Gastrocnemius medialis (tissue), 4 donors: ENCODE measurements at places on chromosomes 7 and 10. TPM values are rescaled to one million over a fixed set of nuclear protein-coding genes. Genes with fewer than 3 reads are reported as not detected.

GARS1 gene
- 59.7 TPM for total RNA-seq

VPS37D gene
- 0.64 TPM for total RNA-seq

MYL7 gene
- not detected for total RNA-seq

PIK3AP1 gene
- total RNA-seq, result 3.2 TPM

ADAM22 gene
- total RNA-seq, result 0.16 TPM

GRCh38 chr7:28778786-28779185 is 179.3 kb downstream of the TRIL start:
- no peaks in the 10 kb centered on the region for H3K27me3 ChIP-seq
- H3K4me1 ChIP-seq, result no peaks in the 10 kb centered on the region
- H3K4me3 ChIP-seq, result no peak overlapping the region
- no peak for DNase-seq

GRCh38 chr10:20473023-20473760 is 423.9 kb downstream of the NEBL start:
- no peak for DNase-seq
- H3K27me3 ChIP-seq, result no peaks in the 10 kb centered on the region
- H3K4me3 ChIP-seq, result no peak overlapping the region
- H3K4me1 ChIP-seq, result no peaks in the 10 kb centered on the region

GRCh38 chr10:30455816-30456215 is 21.8 kb downstream of the MAP3K8 start:
- no peak for DNase-seq
- H3K4me1 ChIP-seq, result peaks cover 30% of the 10 kb centered on the region
- H3K27ac ChIP-seq, result peak overlapping the region; percentile 43
- peaks cover 60% of the 10 kb centered on the region for H3K36me3 ChIP-seq
- no peak overlapping the region for H3K4me3 ChIP-seq
- H3K27me3 ChIP-seq, result no peaks in the 10 kb centered on the region

GRCh38 chr10:53489335-53490182 is 717.0 kb upstream of the MBL2 start:
- no peak overlapping the region for H3K4me3 ChIP-seq
- no peak overlapping the region for H3K27ac ChIP-seq
- H3K27me3 ChIP-seq, result no peaks in the 10 kb centered on the region
- H3K36me3 ChIP-seq, result no peaks in the 10 kb centered on the region

GRCh38 chr7:99596408-99596955 is 1.6 kb upstream of the TMEM225B start:
- no peaks in the 10 kb centered on the region for H3K4me1 ChIP-seq
- H3K36me3 ChIP-seq, result no peaks in the 10 kb centered on the region
- DNase-seq, result no peak

DNA sequence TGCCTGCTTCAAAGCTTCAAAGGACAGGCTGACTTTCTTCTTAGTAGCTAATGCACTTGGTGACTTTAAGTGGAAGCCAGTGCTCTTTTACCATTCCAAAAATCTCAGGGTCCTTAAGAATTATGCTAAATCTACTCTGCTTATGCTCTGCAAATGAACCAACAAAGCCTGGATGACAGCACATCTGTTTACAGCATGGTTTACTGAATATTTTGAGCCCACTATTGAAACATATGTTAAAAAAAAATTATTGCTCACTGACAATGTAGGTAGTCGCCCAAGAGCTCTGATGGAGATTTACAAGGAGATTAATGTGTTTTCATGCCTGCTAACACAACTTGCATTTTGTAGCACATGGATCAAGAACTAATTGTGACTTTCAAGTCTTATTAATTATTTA is 258.2 kb upstream of the HGF start:
- H3K36me3 ChIP-seq, result no peaks in the 10 kb centered on the region
- H3K4me1 ChIP-seq, result no peaks in the 10 kb centered on the region
- H3K27ac ChIP-seq, result no peak overlapping the region
- no peak for DNase-seq
- H3K4me3 ChIP-seq, result no peak overlapping the region

GRCh38 chr7:68733219-68734153 is 864.8 kb upstream of the AUTS2 start:
- no peaks in the 10 kb centered on the region for H3K36me3 ChIP-seq
- H3K27ac ChIP-seq, result no peak overlapping the region
- H3K4me1 ChIP-seq, result peaks cover 8% of the 10 kb centered on the region
- DNase-seq, result no peak
- H3K27me3 ChIP-seq, result no peaks in the 10 kb centered on the region

- peaks cover 48% of the 10 kb centered on the region for H3K4me1 ChIP-seq
- DNase-seq, result no peak
- no peaks in the 10 kb centered on the region for H3K27me3 ChIP-seq
- H3K27ac ChIP-seq, result peak overlapping the region; percentile 24
- H3K36me3 ChIP-seq, result no peaks in the 10 kb centered on the region
- H3K4me3 ChIP-seq, result no peak overlapping the region
Observed at GRCh38 chr10:102676534-102677315, 32.4 kb downstream of the TRIM8 start.

DNA sequence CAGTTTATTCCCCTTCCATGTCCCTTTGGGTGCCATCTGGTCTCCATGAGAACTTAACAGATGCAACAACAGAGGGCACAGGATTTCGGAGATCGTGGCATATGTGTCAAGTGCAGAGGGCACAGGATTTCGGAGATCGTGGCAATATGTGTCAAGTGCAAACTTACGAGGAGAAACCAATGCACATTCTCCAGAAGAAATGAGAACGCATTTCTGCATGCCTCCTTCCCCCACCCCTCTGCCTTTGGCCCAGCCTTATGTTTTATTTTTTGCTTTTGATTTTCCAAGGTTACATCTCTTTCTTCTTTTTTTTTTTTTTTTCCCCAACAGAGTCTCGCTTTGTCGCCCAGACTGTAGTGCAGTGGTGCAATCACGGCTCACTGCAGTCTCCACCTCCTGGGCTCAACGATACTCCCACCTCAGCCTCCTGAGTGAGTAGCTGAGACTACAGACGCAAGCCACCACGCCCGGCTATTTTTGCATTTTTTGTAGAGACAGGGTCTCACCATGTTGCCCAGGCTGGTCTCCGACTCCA is 586 bp upstream of the ANKRD26 start:
- no peak for DNase-seq
- H3K27ac ChIP-seq, result peak overlapping the region; percentile 88
- no peaks in the 10 kb centered on the region for H3K36me3 ChIP-seq
- peak overlapping the region; percentile 87 for H3K4me3 ChIP-seq
- peaks cover 12% of the 10 kb centered on the region for H3K4me1 ChIP-seq
- H3K27me3 ChIP-seq, result no peaks in the 10 kb centered on the region

DNA sequence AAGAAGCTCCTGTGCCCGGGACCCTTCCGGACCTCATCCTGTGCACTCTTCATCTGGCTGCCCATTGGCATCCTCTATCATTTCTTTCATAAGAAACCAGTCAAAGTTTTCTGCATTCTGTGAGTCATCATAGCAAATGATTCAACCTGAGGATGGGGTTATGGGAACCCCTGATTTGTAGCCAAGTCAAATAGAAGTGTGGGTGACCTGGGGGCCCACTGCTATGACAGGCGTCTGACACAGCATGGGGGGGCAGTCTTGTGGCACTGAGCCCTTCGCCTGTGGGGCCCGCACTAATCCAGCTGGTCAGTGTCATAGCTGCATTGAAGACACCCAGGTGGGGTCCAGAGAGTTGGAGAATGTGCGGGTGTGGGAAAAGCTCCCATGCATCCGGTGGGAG is 230.4 kb downstream of the USP6NL start:
- no peak overlapping the region for H3K27ac ChIP-seq
- no peak for DNase-seq
- H3K4me1 ChIP-seq, result no peaks in the 10 kb centered on the region
- no peaks in the 10 kb centered on the region for H3K36me3 ChIP-seq
- H3K27me3 ChIP-seq, result no peaks in the 10 kb centered on the region

GRCh38 chr10:51653025-51653424 is 46.4 kb downstream of the CSTF2T start:
- no peaks in the 10 kb centered on the region for H3K36me3 ChIP-seq
- H3K27ac ChIP-seq, result no peak overlapping the region
- peaks cover 13% of the 10 kb centered on the region for H3K4me1 ChIP-seq
- no peak for DNase-seq
- no peaks in the 10 kb centered on the region for H3K27me3 ChIP-seq

GRCh38 chr10:119401671-119402395 is 140.7 kb downstream of the RGS10 start:
- H3K27me3 ChIP-seq, result no peaks in the 10 kb centered on the region
- peaks cover 7% of the 10 kb centered on the region for H3K4me1 ChIP-seq
- H3K27ac ChIP-seq, result peak overlapping the region; percentile 72
- H3K36me3 ChIP-seq, result no peaks in the 10 kb centered on the region

GRCh38 chr7:155450970-155451801 is 6.7 kb upstream of the EN2 start:
- H3K27ac ChIP-seq, result no peak overlapping the region
- peaks cover 42% of the 10 kb centered on the region for H3K4me1 ChIP-seq
- no peaks in the 10 kb centered on the region for H3K36me3 ChIP-seq
- DNase-seq, result no peak
- H3K27me3 ChIP-seq, result peaks cover 92% of the 10 kb centered on the region
- no peak overlapping the region for H3K4me3 ChIP-seq

DNA sequence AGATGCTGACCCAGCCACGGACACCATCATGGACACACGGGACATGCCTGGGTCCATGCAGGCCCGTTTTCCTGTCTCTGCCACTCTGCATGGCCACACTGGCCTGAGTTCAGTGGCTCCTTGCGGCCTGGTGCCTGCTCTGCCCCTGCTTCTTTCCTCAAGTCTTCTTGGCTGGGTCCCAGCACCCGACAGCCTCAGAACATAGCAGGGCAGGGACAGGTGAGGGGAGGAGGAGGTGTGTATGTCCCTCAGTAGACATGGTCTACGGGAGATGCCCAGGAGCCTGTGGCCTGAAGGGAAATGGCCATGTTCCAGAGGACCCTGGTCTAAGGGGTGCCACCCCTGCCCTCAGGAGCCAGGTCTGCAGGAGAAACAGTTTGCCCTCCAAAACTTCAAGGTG is 2.2 kb upstream of the AQP1 start:
- H3K4me1 ChIP-seq, result peaks cover 14% of the 10 kb centered on the region
- DNase-seq, result no peak
- no peak overlapping the region for H3K4me3 ChIP-seq

- no peaks in the 10 kb centered on the region for H3K4me1 ChIP-seq
- no peak for DNase-seq
- no peaks in the 10 kb centered on the region for H3K27me3 ChIP-seq
- no peak overlapping the region for H3K27ac ChIP-seq
Observed at GRCh38 chr7:147436718-147437117, 1153.8 kb upstream of the C7orf33 start.
